ENCODE measurements at places on chromosomes 6 and 20.

DNA sequence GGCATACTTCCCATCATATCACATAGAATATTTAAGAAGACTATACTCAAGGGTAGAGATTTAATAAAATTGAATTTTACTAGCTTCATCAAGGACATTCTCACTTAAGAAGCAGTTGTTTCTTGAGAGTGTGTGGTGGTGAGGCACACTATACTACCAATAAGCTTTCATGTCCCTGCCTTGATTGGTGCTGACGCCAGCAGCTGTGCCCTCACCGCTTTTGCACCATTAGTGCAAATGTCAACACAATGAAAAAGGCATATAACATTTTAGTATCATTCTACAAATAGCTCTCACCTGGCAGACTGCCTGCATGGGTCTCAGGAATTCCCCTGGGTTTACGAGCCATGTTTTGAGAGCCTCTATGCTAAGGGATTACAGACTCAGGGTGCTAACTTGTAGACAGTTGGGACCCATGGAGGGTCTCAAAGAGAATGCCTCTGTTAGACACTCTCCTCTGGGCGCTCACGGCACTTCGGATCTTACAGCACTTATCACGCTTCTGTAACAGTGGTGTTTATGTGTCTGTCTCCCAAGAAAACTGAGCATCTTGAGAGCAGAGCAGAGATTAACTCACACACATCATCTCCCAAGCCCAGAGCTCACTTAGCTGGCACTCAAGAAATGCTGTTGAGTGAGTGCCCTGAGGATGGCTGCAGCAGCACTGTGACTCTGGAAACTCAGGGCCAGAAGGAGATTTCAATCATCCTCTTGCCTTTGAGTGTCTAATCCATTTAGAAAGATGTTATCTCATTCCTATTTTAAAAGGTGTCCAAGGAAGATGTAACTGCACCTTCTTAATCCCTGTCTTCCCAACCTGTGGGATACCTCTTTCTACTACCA is 143.3 kb upstream of the GPR6 start:
- no peak for DNase-seq

DNA sequence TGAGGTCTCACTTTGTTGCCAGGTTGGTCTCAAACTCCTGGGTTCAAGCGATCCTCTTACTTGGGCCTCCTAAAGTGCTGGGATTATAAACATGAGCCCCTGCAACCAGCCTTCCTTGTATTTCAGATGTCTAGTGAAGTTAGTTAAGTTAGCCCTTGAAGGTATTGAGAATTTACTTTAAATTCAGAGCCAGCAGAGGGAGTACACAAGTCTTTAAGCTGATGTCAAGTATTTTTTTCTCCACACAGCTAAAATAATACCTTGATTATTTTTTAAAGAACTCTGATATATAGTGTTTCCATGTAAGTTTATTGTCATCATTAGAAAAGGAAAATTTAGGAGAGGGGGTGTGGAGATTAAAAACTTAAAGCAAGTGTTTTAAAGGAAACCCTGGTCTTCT is 9.8 kb downstream of the FOXO3 start:
- DNase-seq, result no peak

DNA sequence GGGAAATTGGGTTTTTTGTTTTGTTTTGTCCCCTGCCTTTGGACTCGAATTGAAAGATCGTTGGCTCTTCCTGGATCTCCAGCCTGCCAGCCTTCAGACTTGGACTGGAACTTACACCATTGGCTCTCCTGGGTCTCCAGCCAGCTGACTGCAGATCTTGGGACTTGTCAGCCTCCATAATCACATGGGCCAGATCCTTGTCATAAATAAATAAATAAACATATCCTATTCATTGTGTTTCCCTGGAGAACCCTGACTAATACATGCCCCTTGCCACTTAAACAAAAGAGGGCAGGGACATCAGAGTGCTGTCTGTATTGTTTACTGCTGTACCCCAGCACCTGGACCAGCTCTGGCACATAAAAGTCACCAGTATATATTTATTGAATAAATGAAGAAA is 101.5 kb downstream of the CAP2 start:
- no peak for DNase-seq

- no peak for DNase-seq
These were observed 12.5 kb downstream of the ENTPD6 start for GRCh38 chr20:25207960-25208534.

- no peak for DNase-seq
These were observed 19.6 kb downstream of the RTN4IP1 start for GRCh38 chr6:106609699-106610098.

GRCh38 chr6:158906926-158907325 is 87.8 kb upstream of the EZR start:
- DNase-seq, result no peak

DNA sequence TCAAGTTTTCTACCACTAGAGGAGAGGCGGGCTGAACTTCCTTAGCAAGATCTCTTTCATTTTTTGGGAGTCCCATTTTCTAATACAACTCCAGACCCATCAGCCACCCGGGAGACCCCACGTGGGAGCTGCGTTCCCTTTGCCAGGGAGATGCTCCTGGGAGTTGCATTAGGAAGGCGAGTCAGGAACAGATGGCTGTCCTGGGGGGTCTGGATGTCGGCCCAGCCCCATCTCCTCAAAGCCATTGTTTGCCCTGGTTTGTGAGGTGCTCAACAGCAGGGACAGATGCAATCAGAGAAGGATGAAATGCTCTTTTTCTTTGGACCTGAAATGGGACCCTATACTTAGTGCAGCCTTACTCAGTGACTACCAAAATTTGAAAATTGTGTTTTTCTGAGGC is 39.4 kb downstream of the CARMIL1 start:
- no peak for DNase-seq

DNA sequence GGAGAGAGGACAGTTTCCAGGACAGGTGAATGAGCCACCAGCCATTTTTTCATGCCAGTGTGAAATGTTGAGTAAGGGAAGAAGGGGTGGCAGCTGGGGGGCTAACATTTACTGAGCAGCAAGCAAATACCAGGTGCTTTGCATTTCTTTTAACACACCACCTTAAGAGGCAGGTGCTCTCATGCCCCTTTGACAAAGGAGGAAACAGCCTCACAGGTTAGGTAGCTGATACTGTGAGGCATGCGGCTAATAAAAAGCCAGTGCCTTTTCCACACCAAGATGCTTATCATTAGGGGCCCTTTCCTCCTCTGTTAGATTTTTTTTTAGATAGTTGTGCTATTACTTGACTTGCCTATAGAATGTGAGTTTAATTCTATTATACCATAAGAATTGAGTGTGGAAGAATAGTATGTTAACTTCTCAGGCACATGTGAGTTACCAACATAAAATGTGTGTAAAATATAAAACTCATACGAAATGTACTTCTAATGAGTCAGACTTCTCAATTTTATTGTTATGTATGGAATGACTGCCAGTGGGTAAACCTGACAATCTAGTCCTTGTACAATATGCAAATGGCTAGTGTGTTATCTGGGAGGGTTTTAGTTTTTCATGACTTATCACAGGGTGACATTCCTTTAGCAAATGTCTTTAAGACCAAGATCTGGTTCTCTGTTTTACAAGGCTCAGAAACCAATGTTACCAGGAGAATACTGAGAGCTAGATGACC is 260.0 kb downstream of the TMEM242 start:
- DNase-seq, result no peak

GRCh38 chr20:21496452-21496851 is 17.4 kb downstream of the NKX2-2 start:
- DNase-seq, result no peak

- no peak for DNase-seq
These were observed 308.2 kb downstream of the FARS2 start for GRCh38 chr6:5569491-5569890.

GRCh38 chr6:16043171-16044135 is 85.4 kb upstream of the MYLIP start:
- no peak for DNase-seq

DNA sequence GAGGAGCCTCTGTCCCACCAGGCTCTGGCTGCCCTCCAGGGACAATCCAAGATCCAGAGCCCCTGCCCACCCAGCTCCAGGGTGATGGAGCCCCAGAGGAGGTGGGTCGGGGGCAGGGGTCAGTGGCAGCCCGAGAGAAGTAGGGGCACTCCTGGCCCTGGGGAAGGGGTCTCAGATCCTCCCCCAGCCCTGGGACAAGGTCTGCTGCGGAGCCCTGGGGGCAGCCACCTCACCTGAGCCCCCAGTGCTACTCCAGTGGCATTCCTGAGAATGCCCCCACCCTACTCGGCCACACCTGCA is 2.7 kb upstream of the LAMA5 start:
- no peak for DNase-seq

DNA sequence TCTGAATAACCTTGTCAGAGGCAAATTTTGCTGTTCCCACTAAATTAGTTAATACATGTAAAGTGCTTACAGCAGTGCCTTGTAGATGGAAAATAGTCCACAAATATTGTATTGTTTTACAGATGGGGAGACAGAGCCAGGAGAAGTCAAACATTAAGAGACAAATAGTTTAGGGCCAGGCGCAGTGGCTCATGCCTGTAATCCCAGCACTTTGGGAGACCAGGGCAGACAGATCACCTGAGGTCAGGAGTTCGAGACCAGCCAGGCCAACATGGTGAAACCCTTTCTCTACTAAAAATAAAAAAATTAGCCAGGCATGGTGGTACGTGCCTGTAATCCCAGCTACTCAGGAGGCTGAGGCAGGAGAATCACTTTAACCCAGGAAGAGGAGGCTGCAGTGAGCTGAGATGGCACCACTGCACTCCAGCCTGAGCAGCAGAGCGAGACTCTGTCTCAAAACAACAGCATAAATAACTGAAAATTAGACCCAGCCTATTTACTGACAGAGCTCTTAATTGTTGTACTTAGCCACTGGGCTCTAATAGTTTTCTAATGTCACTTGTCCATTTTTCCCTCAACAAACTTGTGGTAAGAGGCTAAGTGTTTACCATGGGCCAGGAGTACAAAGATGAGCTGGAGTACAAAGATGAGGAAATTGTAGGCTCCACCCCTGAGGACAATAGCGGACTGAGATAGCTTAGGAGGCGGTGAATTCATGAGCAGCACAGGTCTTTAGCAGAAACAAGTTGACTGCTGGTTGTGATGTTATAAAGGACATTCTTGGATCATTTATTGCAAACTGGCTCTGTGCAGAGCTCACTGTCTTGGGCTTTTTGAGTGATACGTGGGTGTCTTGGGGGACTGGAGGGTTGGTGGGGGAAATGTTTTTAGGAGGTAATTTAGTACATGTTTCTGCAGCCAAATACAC is 6.4 kb downstream of the ZSWIM3 start:
- no peak for DNase-seq

Measured in cortex of kidney (tissue), 1 donor.